ENCODE measurements at places on chromosomes 16 and 17.

DNA sequence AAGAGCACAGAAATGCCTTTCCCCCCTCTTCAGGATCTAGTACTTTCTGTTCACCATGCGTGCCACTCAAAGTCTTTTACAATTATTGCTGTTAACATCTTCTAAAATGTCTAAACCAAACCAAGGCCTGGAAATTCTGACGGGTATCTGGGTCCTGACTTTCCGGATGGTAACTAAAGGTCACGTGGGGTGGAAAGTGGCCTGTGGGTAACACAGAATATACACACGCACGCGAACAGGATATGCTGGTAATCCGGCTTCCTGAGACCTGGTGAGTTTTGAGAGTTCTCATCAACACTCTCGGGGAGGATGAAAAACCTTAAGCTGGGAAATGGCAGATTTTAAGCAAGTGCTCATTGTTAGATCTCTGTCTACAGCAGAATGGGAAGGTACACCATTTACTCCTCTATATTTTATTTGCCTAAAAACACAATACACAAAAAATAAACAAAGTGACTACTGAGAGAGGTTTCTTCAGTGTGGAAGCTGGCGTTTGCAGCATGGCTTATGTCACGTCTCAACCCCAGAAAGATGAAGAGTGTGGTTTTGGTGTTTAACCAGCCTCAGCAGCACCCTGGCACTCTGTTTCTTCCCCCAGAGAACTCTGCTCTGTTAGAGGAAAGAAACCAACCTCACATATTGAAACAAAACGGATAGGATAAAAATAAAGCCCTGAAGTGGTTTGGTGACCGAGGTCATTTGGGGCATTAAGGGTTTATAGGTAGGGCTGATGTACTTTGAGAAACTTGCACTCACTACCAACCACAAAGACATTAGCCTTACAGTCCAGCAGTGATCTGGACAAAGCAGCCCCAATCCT is 37.3 kb downstream of the SMG6 start:
- peak; percentile 91 for DNase-seq

DNA sequence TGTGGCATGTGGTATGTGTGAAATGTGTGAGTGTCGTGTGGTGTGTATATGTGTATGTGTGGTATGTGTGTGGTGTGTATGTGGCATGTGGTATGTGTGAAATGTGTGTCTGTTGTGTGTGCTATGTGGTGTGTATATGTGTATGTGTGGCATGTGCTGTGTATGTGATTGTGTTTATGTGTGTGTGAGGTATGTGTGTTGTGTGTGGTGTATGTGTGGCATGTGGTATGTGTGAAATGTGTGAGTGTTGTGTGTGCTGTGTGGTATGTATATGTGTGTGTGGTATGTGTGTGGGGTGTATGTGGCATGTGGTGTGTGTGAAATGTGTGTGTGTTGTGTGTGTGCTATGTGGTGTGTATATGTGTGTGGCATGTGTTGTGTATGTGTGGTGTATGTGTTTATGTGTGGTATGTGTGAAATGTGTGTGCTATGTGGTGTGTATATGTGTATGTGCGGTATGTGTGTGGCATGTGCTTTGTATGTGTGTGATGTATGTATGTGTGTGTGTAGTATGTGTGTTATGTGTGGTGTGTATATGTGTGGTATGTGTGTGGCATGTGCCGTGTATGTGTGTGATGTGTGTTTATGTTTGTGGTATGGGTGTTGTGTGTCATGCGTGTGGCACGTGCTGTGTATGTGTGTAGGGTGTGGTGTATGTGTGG is 9.6 kb upstream of the ZCCHC14 start:
- DNase-seq: no peak

DNA sequence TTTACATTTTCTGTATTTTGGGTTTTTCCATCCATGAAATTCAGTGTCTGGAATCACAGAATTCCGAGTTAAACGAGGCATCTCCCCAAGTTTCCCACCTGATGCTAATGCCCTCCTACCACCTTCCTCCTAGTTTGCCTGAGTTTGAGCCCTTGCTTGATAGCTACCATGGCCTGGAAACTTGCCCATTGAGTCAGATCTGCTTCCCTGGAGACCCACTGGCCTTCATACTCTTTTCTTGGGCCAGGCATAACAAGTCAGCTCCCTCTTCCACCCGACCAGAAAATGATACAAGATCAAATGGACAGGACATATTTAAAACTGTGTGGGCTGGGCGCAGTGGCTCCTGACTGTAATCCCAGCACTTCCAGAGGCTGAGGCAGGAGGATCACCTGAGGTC is 10.2 kb downstream of the SETD1A start:
- no peak for DNase-seq

GRCh38 chr16:29926711-29927052 is 656 bp upstream of the KCTD13 start:
- no peak for DNase-seq

DNA sequence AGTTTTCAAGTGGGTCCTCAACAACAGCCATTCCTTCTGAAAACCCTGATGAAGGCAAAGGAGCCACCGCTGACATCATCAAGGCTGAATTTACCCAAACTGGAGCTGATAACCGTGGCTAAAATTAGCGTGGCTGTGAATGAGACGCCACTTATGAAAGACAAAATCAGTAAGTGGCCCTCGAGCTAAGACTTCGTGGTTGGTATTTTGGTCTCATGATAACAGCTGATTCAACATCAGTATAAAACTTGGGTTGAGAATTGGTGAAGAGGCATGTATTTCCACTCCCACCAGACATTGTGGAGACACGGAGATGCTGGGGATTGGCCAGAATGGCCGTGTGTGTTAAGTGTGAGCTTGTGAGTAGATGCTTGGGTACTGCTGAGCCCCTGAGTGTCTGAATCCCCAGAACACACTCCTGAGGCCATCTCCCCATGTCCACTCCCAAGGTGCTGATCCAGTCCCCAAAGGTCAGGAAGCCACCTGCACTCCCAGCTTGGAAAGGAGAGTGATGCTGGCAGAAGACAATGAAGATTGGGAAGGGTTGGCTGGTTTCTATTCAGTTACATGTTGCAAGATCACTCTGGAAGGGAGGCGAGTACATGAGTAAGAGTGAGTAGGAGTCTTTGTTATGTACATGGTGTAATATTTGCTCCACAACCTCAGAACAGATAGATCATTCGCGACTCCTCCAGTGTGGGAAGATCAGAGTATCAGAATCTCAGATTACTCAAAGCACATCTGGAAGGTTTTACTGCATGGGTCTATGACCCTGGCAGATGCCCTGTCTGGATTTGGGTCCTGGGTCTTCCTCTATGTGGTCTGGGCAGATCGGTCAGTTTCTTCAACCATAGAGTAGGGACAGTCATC is 207.7 kb downstream of the HS3ST3A1 start:
- no peak for DNase-seq

GRCh38 chr17:8223356-8224126 is 13.2 kb upstream of the AURKB start:
- peak; percentile 51 for DNase-seq

- DNase-seq: no peak
Measured at GRCh38 chr17:71378036-71378435, 742.8 kb upstream of the SOX9 start.

DNA sequence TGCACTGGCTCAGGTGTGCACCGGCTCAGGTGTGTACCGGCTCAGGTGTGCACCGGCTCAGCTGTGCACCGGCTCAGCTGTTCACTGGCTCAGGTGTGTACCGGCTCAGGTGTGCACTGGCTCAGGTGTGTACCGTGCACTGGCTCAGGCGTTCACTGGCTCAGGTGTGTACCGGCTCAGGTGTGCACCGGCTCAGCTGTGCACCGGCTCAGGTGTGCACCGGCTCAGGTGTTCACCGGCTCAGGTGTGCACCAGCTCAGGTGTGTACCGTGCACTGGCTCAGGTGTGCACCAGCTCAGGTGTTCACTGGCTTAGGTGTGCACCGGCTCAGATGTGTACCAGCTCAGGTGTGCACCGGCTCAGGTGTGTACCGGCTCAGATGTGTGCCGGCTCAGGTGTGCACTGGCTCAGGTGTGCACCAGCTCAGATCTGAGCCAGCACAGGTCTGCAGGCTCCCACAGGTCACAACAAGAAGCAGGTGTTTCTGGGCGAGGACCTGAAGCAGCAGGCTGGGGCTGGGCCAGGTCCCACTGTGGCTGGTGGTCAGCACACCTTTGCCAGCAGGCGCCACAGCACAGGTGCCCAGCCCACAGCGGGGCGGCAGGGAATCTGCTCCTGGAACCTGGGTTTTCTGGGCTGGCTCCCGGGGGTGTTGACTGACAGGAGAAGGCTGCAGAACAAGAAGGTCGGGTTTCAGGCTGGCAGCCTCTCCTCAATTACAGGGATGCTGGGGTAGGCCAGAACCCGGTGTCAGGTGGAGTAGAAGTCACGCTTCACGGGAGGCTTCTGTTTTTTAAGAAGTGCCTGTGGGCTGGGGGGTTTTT is 17.2 kb downstream of the METRNL start:
- DNase-seq: no peak

GRCh38 chr17:19787733-19788357 is 39.7 kb upstream of the ALDH3A1 start:
- no peak for DNase-seq
